Cortex of kidney (tissue), 1 donor: ENCODE measurements at places on chromosomes 7 and 10.

- DNase-seq, result no peak
Observed at GRCh38 chr7:93757426-93757825, 133.1 kb downstream of the TFPI2 start.

DNA sequence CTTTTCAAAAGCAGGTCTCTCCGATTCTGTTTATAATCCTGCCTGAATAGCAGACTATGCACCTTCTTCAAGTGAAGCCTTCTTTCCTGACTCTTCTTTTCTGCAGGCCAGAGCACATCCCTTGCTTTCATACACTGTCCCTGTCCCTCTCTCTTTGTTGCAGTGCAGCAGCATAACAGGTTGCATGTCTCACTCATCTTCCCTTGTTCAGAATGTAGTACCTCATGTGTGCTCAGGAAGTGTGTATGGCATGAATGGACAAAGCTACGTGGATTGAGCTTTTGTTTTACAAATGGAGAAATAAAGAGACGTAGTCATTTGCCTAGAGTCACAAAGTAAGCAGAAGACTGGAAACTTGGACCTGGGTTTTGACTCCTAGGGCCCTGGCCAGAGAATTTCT lies 68.0 kb downstream of the PTPRZ1 start:
- DNase-seq, result no peak

- no peak for DNase-seq
Observed at GRCh38 chr10:50480054-50481007, 143.4 kb downstream of the SGMS1 start.

- no peak for DNase-seq
Observed at GRCh38 chr10:21758239-21758638, 224.2 kb downstream of the MLLT10 start.

DNA sequence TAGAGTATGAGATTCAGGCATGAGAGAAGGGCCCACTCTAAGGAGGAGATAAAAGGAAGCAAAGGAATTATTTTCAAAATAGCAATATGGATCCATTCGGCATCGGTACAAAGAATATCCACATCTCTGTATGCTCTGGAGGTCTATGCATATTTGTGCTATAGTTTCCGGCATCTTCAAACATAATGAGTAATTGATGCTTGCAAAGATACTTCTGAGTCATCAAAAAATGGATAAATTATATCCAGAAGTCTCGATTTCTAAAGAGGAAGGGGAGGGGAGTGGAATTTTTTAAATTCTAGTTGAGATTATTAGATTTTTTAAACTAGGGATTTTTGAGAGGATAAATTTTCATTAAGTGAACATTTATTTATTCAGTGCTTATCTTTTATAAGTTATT lies 72.9 kb upstream of the KIAA1217 start:
- DNase-seq, result no peak

- DNase-seq, result no peak
Observed at GRCh38 chr10:93762979-93763391, 5.2 kb downstream of the LGI1 start.

- no peak for DNase-seq
Observed at GRCh38 chr10:22564060-22564459, 150.3 kb downstream of the PIP4K2A start.

DNA sequence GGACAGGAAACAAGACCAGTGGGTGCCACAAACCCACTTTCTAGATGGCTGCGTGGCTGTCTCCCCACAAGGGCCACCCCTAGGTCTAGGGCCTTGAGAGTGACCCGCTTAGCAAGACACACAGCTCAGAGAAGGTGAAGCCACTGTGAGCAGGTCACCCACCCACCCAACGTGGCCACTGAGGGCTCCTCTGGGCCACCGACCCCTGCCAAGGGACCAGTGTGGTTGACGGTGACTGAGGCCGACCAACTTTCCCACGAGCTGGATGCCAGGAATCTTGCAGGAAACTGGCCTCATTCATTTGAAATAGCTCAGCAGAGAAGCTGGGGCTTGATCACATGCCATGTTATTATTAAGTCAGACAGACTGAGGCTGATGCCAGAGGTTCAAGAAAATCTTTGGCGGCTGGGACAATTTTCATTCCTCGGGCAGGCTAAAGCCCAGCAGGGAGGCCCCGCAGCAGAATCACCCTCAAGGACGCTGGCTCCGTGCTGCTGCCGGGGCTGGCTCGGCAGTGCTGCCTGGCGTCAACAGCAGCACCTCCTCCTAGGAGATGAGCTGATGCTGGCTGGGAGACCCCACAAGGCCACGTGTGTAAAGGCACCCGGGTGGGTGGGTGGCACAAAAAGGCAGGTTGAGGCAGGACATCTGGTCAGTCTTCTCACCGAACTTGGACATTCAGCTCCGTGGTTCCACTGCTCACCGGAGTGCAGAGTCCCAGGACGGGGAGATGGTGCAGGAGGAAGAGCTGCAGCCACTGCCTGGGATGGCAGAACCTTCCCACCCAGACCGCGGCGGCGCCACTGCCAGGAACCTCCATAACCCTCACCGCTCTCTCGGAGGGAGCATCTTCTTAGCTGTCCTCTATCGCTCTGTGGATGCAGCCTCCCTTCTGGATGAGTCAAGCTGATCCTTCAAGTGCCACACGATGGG lies 57.8 kb downstream of the ZRANB1 start:
- DNase-seq, result no peak

DNA sequence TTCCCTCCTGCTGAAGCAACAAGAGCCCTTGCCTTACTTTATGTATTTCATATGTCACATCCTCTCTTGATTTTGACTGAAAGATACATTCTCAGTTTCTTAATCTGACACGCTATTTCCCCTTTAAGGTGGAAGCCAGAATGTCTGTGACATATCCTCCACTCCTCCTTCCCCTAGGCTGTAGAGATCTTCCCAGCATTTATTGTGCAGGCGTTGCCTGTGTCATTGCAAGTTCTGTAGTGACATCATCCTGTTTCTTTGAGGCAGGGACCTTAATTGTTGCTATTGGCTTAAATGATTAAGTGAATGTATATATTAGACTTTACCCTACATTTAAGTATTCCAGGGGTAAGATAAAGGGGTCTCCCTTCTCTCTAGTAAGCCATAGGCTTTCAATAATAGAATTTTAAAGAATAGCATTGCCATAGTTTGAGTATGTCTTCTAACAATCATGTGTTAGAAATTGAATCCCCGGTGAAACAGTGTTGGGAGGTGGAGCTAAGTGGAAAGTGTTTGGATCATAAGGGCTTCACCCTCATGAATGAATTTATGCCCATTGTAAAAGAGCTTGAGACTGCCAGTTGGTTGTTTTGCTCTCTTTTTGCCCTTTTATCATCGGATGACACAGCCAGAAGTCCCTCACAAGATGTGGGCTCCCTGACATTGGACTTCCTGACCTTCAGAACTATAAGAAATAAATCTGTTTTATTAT lies 189.5 kb upstream of the CDC14C start:
- DNase-seq, result no peak

DNA sequence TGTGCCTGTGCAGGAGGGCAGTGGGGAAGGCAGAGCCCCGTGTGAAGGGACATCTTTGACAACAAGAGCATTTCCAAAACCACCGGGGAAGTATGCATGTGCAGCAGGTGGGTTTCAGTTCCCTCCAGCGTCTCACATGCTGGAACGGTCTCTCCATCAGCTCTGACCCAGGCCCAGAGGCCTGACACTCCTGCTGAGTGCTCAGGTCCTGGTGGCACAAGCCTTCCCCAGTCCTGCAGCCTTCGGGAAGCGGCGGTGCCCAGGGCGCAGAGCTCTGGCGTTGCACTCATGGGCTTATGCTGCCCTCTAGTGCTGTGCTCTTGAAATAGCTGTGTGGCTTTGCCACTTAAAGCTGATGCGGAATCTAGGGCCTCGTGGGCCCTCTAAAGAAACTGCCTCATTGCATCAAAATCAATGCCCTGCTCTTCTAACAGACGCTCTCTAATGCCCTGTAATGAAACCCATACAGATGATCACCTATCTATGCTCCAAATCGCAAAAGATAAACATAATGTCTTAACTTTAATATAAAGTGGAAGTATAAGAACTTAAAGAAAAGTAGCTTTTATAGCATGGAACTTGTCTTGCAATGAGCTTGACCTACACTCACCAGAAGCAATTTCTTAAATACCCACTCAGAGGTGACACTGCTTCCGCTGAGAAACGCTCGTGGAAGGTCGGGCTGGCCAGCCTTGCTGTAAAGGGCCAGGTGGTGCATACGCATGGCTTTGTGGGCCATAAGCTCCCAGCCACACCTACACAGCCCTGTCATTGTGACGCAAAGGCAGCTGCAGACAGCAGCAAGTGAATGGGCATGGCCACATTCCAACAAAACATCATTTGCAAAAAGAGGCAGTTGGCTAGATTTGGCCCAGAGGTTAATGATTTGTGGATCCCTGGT lies 38.6 kb downstream of the CLRN3 start:
- DNase-seq, result no peak

GRCh38 chr7:116232350-116232749 lies 22.0 kb downstream of the TES start:
- DNase-seq, result no peak

- no peak for DNase-seq
Observed at GRCh38 chr10:35328404-35329037, 7.8 kb upstream of the CCNY start.

DNA sequence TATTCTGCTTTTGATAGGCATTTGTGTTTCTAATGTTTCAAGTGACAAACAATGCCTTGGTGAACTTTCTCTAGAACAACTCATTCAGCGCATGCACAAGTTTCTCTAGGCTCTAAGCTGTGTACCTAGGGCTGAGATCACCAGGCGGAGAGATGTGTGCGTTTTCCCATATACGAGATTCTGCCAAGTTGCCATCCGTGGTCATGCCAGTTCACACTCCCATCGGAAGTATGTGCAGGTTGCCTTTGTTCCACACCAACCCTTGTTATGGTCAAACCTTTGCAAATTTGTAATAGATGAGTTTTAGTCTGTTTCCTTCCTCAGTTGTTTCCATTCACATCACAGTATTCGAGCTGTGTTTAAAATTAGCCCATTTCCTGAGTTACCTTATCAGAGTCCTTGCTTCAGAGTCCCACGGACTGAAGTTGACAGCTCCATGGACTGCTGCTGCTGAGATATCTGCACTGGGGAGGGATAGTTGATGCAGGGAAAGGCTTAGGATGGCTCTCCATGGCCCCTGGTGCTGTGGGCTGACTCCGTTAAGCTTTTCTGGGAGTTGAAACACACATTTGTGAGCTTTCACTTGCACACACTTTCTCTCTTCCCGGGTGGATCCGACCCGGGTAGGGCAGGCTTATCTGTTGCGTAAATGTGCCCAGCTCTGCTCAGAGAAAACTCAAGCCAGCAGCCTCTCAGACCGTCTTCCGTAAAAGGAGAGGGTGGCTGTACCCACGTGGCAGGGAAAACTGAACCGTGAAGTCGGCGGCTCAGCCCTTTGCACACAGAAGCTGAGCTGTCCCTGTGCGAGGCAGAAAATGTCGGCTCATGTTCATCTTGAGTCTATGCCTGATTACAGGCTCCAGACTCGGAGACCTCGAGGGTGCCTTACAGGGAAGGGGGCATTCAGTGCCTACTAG lies 49.4 kb downstream of the HK1 start:
- DNase-seq, result no peak

GRCh38 chr7:151244196-151244840 lies 4.2 kb downstream of the SMARCD3 start:
- no peak for DNase-seq

- no peak for DNase-seq
Observed at GRCh38 chr10:60144099-60144498, 237.7 kb upstream of the CCDC6 start.

- no peak for DNase-seq
Observed at GRCh38 chr10:109480836-109481235, 442.5 kb downstream of the XPNPEP1 start.

DNA sequence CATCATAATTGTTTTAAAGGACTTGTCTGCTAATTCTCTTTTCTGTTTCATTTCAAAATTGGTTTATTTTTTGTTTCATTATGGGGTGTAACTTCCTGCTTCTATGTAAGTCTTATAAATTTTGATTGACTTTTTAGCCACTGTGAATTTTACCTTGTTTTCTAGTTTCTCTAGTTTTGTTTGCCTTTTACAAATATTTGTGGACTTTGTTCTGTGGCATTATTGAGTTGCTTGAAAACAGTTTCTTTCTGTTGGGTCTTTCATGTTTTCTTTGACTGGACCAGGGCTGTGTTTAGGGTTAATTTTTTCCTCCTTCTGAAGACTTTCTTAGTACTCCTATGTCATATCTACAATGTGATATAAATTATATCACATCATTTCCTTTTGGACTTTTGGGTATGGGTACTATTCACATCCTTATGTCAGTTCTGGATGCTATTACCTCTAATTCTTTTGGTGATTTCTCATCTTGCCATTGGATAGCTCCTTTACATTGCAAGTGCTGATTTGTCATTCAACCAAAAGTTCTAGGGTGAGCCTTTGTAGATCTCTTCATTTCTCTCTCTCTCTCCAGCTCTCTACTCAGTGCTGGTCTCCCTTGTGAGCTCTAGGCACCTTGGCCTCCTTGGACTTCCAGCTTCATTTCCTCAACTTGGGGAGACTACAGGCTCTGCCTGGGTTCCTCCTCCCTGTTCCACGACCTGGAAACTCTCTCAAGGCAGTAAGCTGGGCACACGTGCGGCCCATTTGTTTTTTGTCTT lies 36.9 kb downstream of the MLLT10 start:
- DNase-seq, result no peak

- DNase-seq, result no peak
Observed at GRCh38 chr7:27179030-27179429, 4.9 kb upstream of the HOXA10 start.

DNA sequence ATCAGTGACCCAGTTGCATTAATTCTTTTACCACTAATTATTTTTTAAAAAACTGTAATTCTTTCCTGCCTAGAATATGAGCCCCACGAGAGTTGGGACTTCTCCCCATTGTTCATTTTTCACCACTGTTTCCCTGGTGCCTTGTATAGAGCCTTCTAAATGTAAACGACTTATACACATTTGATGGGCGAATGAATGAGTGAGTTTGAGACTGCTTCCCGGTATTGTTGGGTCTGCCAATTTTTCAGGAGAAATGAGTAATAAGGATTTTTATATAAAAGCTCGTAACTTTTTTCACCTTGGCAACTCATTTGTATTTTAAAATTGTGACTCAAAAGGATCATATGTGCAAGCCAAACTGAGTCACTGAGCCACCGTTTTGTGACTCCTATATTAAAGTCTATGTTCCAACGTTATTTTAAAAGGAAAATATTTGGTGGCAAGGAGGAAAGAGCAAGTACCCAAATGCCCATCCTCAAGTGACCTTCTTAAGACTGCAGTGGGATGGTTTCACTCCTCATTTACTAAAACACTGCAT lies 621.3 kb downstream of the KCNMA1 start:
- DNase-seq, result no peak

GRCh38 chr7:111012799-111013675 lies 77.9 kb upstream of the LRRN3 start:
- no peak for DNase-seq
